ENCODE measurements at places on chromosomes 2 and 18.

- no peak for DNase-seq
Observed at GRCh38 chr2:118875318-118875717, 27.9 kb upstream of the EN1 start.

GRCh38 chr2:192314800-192315481 lies 120.2 kb upstream of the TMEFF2 start:
- DNase-seq, result no peak

GRCh38 chr2:216572582-216573578 lies 60.3 kb upstream of the IGFBP2 start:
- DNase-seq, result no peak

DNA sequence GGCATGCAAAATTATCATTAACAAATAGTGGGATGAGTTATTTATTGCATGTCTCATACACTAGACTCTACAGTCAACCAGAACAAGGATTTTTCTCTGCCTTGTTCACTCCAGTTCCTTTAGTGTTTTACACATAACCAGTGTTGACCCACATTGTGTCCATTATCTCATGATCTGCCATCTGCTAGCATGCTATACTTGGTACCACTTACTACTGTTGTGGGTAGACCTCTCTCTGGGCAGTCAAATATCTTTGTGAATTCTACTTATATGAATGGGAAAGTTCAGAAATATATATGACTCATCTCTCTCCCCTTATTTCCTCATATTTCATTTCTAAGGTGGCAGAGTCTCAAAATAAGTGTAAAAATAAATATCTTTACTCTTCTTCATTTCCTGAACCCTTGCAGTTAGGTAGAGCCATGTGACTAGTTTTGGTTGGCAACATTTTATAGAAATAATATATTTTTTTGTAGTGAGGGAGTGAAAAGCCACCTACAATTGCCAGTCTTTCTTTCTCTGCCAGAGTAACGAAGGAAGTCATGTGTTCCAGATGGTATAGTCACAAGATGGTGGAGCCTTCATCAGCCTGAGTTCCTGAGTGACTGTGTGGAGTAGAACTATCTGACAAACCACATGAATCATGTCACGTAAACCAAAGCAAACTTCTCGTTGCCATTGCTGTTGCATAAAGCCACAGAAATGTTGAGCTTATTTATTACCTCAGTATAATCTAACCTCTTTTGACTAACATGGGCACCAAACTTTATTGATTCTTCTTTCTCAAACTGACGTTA lies 704.0 kb downstream of the RNF144A start:
- DNase-seq, result no peak

GRCh38 chr2:163888591-163888990 lies 152.8 kb upstream of the FIGN start:
- no peak for DNase-seq

DNA sequence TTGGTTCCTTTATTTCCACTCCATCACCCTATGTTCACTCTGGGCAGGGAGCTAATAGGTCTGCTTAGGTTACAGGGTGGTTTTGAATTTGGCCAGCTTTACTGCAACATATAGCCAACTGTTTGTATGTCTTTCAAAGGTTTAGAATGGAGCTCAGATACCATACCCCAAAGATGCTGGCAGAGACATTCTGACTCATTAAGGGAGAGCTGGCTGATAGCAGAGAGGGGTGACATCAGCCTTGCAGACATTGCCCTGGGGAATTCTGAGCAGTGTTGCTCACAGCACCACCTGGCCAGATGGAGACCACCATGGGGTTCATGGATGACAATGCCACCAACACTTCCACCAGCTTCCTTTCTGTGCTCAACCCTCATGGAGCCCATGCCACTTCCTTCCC lies 2.1 kb downstream of the PROKR1 start:
- DNase-seq, result no peak

- DNase-seq, result no peak
Observed at GRCh38 chr2:67268797-67269196, 128.3 kb upstream of the ETAA1 start.

- DNase-seq, result no peak
Observed at GRCh38 chr18:23810396-23810795, 121.1 kb downstream of the LAMA3 start.
